ENCODE measurements at places on chromosomes 2 and 18.

GRCh38 chr18:55524353-55525073 lies 63.5 kb downstream of the TCF4 start:
- no peak for DNase-seq

GRCh38 chr2:21037671-21038108 lies 6.2 kb downstream of the APOB start:
- no peak for DNase-seq

GRCh38 chr2:25409468-25409867 lies 67.7 kb upstream of the DNMT3A start:
- no peak for DNase-seq

DNA sequence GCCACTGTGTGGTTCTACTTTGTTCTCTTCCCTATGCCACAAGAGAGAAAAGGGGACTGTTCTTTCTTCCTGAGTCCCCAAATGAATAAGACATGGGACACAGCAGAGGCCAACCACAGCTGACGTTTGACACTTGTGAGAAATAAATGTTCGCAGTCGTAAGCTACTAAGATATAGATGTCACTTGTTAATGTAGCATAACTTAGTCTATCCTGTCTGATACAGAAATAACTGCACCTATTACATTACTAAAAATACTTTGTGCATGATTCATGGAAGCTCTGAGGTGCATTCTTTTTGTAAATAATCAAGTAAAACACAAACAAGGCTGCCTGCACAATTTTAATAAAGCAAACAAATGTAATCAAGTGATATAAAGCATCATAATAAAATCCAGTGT lies 148.8 kb downstream of the NBAS start:
- no peak for DNase-seq

DNA sequence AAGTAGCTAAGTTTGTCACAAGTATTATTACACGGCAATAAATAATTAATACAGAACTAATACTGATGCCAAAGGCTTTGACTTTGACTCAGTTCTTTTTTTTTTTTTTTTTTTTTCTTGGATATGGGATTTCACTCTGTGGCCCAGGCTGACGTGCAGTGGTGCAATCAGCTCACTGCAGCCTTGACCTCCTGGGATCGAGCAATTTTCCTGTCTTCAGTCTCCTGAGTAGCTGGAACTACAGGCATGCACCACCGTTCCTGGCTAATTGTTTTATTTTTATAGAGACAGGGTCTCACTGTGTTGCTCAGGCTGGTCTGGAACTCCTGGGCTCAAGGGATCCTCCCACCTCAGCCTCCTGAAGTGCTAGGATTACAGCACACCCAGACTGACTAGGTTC lies 284.5 kb downstream of the SS18 start:
- DNase-seq, result no peak

- peak; percentile 21 for DNase-seq
These were observed 43.1 kb downstream of the PELI1 start for GRCh38 chr2:64101141-64101591.
